ENCODE measurements at places on chromosomes 13 and 19.
A peak's percentile ranks its signal among the peaks of the same experiment; 100 is the strongest.

DNA sequence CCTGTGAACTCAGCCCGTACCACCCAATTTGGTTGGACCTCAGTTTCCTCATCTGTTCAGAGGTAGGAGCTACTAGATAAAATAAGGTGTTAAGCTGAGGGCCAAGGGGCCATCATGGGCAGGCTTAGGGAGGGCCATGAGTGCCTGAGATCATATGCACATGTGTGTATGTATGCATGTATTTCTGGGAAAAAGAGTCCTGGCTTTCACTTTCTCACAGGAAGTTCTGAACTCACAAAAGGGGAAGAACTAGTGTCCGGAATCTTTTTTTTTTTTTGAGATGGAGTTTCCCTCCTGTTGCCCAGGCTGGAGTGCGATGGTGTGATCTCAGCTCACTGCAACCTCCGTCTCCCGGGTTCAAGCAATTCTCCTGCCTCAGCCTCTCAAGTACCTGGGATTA, 18.9 kb downstream of the TGFB1 start:
- DNase-seq = no peak

DNA sequence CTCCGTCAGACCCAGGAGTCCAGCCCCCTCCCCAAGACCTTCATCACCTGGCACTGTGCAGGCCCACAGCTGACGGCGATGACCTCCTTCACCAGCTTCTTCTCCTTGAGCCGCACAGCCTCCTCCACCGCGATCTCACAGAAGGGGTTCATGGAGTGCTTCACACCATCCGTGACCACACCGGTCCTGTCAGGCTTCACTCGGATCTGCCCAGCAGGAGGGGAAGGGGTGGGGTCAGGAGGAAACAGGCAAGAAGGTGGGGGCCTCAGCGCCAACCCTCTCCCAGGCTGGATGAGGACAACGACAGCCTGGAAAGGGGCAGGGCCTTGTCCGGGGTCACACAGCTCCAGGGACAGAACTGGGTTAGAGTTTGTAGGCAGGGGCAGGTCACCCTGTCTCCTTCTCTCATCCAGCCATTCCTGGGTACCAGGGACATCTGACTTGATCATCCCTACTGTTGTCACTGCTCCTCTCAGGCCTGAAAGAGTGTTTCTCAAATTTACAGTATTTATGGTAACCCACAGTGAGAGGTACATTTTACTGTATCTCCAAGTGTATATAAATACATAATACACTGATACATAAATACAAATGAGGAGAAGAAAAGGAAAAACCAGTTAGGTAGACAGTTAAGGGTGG, 12.0 kb downstream of the ETFB start:
- DNase-seq = no peak

DNA sequence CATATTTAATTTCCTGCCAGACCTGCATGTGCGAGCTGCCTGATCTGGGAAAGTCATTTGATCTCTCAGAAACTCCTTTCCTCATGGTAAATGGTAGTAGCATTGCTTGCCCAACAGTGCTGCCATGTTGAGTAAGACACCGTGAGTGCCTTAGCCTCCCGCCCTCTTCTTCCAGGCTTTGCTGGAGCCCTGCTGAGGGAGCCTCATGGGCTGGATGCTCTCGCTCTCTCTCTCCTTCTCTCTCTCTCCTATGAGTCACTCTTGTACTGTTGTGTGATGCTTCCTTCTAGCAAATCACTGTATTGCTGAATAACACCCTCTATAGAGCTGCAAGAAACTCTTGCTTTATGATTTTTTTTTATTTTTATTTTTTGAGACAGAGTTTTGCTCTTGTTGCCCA, 365.5 kb downstream of the UQCRFS1 start:
- DNase-seq = no peak

GRCh38 chr19:1760020-1760419, 6.7 kb downstream of the ONECUT3 start:
- DNase-seq = no peak

- DNase-seq = no peak
Measured at GRCh38 chr13:28707629-28708427, 10.9 kb downstream of the SLC46A3 start.

DNA sequence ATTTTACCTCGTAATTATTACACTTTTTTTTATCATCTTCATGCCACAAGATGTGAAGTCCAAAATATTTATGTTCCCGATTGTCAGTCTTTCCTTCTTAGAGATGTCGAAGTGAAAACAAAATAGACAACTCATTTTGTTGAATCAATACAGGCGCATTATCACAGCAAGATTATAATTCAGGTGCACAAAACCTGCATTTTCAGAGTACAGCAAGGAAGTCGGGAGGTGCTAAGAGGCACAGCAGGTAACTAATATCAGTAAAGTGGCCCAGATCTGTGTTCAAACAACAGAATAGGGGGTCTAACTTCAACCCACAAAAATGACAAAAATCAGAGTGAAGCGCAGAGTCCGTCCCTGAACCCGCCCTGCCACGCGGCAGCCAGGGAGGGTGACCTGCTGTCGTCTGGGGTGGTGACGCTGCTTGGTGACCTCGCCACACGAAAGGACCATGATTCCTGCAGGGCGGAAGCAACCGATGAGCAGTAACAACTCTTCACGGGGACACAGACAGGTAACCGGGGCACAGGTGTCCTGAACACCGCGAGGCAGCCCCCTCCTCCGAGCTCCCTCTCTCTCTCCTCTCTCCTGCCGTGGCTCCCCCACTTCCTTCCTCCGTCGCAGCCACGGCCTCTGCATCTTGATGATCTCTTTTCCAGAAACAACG, 50.9 kb upstream of the SPACA7 start:
- no peak for DNase-seq

- DNase-seq = no peak
Measured at GRCh38 chr13:100872761-100873160, 198.2 kb upstream of the TMTC4 start.

DNA sequence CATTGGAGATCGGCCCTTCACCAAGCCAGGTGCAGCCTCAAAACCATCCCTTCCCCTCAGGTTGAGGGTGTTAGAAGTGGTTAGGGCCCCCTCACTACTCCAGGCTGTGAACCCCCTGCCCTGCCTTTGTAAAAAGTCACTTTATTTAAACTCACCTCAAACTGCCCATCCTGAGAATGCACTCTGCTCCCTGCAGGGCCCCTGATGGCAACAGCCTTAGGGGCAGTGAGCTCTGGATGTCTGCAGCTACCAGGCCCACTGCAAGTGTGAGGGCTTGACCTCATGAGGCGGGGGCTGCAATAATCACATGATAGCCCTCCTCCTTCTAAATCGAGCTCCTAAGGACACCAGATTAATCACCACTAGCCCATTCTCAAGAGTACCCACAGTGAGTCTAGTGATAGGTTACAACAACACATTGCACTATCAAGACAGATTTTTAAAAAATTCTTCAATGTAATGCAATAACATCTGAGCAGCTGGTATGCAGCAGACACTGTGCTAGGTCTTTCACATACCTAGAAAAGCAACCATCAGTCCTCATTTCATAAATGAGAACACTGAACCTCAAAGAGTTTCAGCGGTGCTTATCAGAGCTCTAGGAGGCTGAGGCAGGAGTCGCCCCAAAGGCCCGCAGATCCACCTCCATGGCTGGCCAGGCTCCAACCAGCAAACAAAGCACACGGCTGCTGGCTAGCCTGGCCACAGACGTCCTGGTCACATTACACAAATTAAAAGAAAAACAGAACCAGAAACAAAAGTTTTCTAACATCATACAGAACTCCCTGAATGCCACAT, 26.0 kb downstream of the SLC7A1 start:
- no peak for DNase-seq

DNA sequence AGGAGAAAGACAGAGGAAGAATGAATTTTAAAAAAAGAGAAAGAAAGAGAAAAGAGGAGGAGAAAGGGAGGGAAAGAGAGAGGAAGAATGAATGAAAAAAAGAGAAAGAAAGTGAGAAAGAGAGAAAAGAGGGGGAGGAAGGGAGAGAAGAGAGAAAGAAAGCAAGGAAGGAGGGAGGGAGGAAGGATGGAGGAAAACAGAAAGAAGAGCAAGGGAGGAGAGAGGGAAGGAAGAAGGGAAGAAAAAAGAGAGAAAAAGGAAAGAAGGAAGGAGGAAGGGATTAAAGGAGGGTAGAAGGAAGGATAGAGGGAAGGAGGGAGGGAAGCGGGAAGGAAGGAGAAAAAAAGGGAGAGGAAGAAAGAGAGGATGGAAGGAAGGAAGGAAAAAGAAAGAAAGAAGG, 122.3 kb upstream of the ZNF507 start:
- DNase-seq = no peak

DNA sequence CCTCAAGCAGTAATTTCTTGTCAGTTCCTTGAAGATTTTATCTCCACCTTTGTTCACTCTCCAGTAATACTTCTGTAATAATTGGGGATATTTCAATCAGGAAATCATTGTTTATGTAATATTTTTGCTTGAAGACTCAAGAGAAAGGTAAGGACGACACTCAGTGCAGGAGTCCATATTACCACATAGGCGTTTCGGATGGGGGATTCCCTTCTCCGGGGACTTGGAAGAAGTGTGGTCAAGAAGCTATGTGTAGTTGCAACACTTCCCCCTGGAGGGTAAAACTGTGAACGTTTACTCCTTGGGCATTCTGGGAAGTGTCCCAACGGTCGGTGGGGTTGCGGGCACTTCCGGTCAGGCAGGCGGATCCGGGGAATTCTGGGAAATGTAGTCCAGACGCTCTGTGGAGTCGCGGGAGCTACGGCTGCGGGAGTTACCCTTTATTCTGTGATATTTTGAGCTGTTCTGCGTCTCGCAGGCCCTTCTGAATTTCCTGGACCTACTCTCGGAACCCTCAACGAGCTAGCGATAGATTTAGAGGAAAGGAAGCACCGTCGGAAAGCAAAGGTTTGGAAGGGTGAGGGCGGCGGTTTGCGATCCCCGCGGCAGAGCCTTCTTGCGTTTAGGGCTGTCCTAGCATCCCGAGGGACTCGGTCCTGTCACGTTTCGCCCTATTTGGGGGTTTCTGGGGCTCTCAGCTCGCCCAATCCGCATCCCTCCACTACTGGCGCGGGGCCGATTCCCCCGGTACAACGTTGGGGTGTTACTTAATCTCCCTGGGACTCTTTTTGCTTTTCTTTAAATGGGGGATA, at the start of gene ZNF221:
Gene ZNF221, plus strand, starts transcription at position 395 of the 812 bp plus-strand sequence. CDS start 11,499 bp downstream, outside the sequence.
- peak; percentile 60 for DNase-seq

DNA sequence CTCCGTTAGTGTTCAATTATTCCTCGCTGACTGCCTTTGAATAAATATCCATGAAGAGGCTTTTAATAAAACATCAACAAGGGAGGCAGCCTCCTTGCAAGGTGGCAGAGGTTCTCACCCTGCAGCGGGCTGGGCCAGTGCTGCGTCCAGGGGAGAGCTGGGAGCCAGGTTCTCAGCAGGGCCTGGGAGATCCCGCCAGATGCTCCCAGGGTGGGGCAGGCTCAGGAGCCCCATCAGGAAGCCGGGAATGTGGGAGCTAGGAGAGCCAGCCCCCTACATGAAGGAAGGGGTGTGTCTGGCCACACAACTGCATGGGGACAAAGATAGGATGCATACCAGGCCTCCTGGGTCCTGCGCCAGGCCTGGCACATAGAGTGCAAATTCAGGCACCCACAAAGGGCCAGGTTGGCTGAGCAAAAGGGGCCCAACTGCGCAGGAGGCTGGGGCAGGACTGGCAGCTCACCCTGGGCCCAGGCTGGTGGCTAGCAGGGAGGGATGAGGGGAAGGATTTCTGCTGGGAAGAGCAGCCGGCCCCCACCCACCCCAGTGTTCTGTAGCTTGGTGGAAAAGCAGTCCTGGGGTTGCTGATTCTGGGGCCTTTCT, 22.8 kb downstream of the VSTM2B start:
- DNase-seq = no peak

GRCh38 chr13:33490461-33491327, 205.1 kb upstream of the STARD13 start:
- DNase-seq = no peak
